ENCODE measurements at places on chromosomes 2 and 18.

GRCh38 chr2:133286326-133286922 lies 281.8 kb downstream of the NCKAP5 start:
- no peak for DNase-seq

GRCh38 chr2:16900405-16901025 lies 234.9 kb upstream of the CYRIA start:
- DNase-seq = peak; percentile 4

GRCh38 chr18:28177828-28178635 lies 1.1 kb upstream of the CDH2 start:
- DNase-seq = no peak

- no peak for DNase-seq
Observed at GRCh38 chr2:204434660-204435462, 110.4 kb upstream of the PARD3B start.

DNA sequence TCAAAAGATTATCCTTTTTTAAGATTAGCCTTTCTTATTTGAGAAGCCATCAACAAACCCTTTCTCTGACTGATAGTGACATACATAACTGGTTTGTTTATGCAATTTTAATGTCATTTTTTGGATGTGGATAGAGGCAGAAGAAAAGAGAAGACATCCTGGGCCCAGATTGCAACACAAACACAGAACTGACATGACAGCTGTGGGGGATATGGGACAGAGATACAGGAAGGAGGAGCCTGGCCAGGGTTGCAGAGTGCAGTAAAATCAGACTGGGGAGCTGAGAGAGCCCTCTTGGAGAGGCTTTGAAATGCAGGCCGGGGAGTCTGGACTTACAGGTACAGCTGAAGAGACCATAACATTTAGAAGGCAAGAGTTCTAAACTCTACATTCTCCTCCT lies 65.1 kb downstream of the SIGLEC15 start:
- DNase-seq = no peak

DNA sequence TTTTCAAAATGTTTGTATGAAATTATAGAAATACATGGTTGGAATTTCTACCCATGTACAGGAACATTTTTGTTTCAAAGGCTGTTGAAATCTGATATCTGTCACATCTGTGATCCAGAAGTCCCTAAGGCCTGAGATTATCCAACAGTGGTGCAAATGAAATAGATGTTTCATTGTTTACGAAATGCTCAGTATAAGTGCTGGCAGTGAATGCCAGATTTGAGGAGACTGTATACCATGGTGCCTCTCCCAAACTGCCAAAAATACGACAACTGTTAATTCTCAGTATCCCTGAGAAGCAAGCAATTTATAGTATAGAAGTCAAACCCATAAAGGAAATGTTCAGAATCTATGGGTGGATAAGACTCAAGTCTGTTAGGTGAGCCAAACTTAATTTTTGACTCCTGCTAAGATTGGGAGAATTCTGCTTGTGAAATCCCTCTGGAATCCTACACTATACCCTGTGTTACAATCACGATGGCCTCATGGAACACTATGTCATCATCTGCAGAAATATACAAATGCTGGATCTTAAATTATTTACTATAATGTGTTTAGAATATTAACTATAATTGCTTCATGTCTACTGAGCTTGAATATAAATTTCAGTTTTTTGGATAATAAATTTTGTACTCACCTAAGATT lies 71.2 kb upstream of the DOCK10 start:
- no peak for DNase-seq

- no peak for DNase-seq
Observed at GRCh38 chr18:45851161-45851925, 25.9 kb downstream of the SIGLEC15 start.

DNA sequence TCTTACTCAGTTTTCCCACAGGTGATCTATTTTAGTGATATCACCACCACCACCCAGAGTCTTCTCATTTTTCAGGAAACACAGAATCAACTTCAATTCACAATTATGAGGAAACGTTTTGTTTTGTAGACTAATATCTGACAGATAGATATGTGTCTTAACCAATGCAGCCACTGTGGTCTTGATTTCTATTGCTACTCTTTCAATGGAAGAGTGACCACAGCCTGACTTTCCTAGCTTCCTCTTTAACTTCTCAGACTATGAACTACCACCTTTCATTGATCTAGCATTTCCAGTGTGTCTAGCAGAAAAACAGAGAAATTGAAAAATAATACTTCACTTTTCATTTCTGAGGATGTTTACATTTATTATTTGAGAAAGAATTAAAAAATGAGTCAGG lies 20.5 kb downstream of the ADAM17 start:
- no peak for DNase-seq

DNA sequence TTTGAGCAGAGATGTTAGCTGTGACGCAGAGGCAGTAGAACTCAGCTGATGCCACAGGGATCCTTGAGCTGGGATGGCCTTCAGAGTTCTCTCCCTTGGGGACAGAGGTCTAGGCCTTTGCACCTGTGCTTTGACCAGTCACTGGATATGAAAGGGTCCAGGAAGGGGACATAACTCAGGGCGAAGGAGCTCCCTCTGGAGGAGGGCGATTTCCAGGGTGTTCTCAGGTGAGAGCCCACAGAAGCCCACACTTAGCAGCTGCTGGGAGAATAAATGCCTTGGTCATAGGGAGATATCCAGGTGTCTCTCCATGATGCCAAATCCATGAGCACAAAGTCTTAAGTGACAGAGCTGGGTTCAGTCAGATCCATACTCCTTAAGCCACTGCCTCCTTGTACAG lies 369.2 kb downstream of the NYAP2 start:
- no peak for DNase-seq

GRCh38 chr2:40558761-40559160 lies 106.9 kb upstream of the SLC8A1 start:
- no peak for DNase-seq

- DNase-seq = no peak
Observed at GRCh38 chr2:63899639-63900038, 57.9 kb downstream of the UGP2 start.

- no peak for DNase-seq
Observed at GRCh38 chr2:241011751-241012510, 13.5 kb downstream of the SNED1 start.

DNA sequence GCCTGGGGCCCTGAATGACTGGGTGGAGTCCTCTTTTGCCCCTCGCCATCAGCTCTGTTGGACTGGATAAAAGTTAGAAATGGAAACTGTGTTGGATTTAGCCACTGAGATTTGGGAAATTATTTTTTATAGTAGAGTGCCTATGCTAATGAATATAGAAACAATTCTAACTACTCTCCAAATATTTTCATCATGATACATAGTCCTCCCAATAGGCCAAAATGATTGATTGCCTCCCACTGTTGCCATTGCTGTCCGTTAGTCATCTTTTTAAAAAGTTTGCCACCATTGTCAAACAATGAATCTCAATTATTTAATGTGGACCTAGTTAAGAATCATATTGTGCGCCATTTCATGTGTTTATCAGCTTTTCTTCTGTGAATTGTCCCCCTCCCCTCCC lies 417.0 kb downstream of the GALR1 start:
- no peak for DNase-seq

DNA sequence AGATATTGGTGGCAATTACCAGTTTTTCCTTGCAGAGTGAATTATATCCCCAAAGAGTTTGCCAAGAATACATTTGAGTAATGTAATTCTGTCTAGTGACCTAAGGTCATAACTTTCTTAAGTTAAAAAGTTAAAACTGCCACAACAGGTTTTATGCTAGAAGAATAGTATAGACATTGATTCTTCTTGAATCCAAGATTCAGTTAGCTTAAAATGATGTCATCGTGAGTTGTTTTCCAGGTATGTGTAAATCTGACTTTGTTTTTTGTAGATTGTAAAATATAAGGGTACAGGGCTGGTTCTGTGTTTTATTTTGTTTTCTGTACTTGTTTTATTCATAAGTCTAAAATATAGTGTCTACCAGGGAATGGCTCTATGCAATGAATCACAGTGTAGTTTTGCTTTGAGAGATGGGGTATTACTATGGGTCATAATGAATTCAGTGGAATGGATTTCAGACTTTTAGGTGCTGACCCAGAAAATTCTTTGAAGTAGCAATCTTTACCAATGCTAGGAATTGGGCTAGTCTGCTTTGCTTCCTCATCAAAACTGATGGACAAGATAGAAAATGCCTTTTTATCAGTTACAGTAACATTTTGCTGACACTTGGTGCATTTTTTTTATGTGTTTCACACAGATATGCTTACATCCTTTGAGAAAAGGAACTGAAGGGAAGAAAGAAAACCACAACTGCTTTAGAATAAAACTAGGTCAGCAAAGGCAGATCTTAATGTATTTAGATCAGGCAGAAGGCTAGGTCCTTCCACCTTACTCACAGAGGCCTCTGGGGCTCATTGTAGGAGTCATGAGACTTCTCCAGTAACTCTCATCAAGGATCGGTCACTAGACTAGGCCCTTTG lies 20.8 kb upstream of the MGAT5 start:
- DNase-seq = no peak

DNA sequence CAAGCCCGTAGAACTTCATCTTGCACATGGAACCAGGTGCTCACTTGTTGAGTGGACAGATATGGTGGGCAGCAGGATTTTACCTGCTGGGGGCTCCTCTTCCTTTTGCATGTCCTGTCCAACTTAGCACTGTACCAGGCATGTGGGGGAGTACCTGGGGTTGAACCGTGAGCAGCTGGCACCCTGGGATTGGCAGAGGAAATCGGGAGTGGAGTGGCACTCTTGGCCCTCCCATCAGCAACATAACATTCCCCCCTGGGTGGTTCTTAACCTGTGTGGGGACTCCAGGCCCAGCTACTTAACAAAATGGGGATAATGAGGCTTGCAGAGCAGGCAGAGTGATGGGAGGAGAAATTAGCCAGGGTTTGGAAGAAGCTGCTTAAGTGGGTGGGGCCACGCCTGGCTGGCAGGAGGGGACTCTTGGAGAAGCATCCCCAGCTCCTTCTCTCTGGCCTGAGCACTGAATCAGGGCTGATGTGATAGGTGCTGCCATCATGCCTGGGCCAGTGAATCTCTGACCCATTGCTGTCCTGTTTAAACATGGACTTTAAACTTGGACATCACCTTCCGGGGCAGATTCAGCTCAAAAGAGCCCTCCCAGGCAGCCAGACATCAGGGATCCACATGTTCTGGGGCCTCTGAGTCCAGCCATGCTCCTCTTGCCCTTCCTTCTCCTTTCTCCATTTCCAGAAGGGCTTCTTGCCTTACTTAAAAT lies 15.5 kb downstream of the FOSL2 start:
- DNase-seq = no peak

DNA sequence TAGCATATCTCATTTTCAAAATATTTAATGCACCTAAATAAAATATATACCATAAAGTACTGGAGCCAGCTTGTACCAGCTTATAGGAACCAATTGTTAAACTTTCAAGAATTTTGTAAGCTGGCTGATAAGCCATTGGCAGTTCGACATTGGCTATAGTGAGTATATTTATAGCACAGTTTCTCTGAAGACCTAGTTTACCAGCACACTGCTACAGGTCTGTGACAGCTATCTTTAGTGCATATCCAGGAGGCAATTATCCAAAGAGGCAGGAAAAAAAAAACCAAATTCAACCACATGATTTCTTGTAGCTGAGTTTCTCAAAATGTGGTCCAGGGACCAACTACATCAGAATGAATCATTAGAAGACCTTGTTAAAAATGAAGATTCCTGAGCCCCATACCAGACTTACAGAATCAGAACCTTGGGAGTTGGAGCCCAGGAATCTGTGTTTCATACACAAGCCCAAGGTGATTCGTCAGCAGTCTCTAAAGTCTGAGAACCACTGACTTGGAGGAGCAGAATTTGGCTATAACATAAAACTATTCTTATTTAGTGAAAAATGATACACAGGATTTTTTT lies 279.0 kb upstream of the NRP2 start:
- no peak for DNase-seq

- no peak for DNase-seq
Observed at GRCh38 chr2:168753765-168754329, 48.6 kb upstream of the NOSTRIN start.

- no peak for DNase-seq
Observed at GRCh38 chr2:149221898-149222297, 108.5 kb upstream of the LYPD6 start.

DNA sequence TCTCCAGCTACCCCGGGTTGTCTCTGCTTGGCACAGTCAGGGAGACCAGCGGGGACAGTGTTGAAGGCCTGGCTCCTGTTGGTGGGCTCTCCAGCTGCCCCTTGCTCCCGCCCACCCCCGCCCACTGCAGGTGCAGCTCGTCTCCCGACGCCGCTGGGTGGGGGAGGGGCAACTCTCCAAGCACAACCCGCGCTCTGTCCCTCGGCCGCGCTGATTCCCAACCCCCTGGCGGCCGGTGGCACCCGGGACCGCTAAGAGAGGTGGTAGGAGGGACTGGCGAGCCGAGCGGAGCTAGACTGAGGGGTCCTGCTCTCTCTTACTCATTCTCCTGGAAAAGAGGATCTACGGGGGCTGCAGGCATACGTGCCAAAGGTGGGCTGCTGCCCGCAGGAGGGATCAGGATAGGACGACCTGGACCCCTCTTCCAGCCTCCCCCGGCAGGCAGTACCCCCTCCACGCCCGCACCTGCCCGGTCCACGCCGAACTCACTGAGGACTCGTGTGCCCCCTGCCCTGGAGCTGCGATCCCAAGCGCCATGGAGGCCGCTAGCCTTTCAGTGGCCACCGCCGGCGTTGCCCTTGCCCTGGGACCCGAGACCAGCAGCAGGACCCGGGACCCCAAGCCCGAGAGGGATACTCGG lies 44.5 kb downstream of the DDX18 start:
- DNase-seq = no peak

DNA sequence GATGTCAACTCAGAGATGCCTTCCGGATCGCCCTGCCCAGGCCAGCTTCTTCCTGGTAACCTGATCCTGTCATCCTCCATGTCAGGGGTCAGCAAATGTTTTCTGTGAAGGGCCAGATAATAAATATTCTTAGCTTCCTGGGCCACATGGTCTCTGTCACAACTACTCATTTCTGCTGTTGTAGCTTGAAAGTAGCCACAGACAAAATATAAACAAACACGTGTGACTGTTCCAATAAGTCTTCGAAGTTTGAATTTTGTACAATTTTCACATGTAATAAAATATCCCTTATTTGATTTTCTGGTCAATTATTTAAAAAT lies 35.8 kb downstream of the ANXA4 start:
- no peak for DNase-seq

DNA sequence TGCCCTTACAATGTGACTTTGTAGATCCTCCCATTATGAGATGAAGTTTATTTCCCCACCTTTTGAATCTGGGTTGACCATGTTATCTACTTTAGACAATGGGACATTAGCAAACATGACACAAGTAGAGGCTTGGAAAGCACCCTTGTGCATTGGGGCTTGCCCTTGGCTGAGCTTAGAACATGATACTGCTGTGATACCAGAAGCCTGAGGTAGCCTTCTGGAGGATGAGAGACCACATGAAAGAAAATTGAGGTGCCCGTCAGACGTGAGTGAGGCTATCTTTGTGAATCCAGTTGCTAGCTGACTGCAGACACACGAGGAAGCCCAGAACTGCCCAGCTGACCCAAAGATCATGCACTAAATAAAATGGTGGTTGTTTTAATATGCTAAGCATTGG lies 341.2 kb downstream of the CYP26B1 start:
- no peak for DNase-seq

DNA sequence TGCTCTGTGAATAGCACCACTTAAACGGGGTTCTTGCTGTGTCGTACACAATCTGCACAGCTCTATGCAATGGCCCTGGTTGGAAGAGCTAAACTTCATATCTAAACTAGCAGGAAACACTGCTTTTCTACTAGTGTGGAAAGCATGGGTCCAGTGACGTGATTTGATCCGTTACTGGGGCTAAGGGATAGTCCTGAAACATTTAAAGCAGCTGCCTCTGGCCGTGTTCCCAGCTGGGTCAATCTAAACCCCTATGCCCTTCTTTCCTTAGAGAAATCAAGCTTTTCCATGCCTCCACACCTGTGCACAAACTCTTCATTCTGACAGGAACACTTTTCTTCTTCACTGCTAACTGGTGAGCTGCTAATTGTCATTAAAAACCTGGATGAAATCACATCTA lies 5.4 kb upstream of the IGFBP5 start:
- no peak for DNase-seq
